Activated CD4-positive, alpha-beta memory T cell treated with anti-CD3 and anti-CD28 coated beads for 36 hours (primary cell): ENCODE measurements at places on chromosomes 1 and 21.

DNA sequence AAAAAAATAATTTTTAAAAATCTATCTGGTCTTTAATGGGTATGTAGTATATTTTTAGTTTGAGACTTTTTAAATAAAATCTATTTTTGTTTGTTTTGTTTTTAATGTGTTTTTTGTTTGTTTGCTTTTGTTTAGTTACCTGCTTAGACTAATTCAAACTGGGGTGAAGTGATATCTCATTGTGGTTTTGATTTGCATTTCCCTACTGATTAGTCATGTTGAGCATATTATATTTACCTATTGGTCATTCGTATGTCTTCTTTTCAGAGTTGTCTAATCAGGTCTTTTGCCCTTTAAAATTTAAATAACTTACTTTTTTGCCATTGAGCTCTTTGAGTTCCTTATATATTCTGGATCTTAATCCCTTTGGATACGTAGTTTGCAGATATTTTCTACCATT is 20.3 kb downstream of the CD1B start:
- DNase-seq = no peak

DNA sequence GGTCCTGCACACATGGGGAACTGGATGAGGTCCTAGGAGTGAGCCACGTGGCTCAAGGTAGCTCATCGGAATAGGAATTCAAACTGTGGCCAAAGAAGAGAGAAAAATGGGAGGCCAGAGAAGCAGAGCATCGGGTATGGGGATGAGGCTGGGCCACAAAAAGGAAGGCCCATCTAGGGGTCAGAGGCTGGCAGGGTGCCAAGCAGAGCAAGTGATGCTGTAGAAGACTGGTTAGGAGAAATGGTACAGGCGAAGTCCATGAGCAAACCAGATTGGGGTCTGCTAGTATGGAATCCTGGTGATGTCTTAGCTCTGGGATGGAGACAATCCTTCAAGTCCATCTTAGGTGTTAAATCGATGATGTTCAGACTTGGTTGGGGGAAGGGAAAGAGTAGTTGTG is 68.0 kb downstream of the TEX35 start:
- DNase-seq = no peak

DNA sequence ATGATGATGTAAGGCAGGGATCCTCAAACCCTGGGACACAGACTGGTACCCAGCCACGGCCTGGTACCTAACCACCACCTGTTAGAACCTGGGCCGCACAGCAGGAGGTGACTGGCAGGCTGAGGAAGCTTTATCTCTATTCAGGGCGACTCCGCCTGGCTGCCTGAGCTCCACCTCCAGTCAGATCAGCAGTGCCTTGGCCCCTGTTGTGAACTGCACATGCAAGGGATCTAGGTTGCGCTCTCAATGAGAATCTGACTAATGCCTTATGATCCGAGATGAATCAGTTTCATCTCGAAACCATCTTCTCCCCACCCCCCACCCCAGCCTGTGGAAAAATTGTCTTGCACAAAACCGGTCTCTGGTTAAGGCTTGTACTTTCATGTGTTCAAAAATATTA is 4.2 kb downstream of the RNPC3 start:
- peak; percentile 83 for DNase-seq

GRCh38 chr1:90133133-90133532 is 138.2 kb downstream of the ZNF326 start:
- no peak for DNase-seq

GRCh38 chr1:169371404-169371803 is 3.4 kb downstream of the BLZF1 start:
- no peak for DNase-seq

DNA sequence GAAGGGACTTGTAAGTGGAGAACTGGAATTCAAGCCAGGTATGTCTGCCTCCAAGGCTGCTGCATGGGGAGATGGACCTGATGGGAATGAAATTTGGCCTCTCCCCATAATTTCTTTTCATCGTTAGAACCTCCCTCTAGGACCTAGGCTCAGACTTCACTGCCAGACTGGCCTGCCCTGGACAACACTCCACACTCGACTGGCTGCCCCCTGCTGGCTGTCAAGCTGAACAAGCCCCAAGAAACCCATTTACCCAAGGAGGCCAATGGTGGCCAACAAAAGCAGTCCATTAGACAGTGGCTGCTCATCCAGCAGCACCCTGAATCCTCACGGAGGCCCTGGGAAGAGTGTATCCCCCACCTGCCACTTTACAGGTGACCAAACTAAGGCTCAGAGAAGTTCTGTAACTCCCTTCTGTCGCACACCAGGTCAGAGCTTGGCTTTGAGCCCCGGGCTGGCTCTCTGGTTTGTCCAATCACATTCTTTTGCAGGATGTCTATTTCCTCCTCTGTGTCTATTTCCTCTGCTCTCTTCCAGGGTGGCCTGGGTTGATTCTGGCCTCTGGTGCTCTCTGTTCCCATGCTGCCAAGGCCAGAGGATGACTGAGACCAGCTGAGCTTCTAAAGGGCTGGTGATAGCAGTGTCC is 3.8 kb downstream of the RNF186 start:
- peak; percentile 77 for DNase-seq

DNA sequence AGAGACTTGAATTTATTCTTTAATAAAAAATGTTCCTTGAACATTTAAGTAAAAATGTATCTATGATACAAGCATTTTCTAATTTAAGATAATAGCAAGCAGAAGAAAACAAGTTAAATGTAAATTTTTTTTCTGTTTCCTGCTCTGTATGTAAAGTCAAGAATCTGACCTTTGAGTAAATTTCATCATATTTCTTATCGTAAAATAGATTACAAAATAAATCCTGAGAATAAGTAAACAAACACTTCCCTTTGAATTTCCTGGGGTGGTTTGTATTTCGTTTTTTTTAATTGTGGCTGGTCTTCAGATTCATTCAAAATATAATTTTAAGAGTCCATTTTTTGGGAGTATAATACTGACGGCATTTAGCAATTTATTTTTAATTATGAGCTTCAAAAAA is 77.6 kb downstream of the POU2F1 start:
- DNase-seq = no peak

DNA sequence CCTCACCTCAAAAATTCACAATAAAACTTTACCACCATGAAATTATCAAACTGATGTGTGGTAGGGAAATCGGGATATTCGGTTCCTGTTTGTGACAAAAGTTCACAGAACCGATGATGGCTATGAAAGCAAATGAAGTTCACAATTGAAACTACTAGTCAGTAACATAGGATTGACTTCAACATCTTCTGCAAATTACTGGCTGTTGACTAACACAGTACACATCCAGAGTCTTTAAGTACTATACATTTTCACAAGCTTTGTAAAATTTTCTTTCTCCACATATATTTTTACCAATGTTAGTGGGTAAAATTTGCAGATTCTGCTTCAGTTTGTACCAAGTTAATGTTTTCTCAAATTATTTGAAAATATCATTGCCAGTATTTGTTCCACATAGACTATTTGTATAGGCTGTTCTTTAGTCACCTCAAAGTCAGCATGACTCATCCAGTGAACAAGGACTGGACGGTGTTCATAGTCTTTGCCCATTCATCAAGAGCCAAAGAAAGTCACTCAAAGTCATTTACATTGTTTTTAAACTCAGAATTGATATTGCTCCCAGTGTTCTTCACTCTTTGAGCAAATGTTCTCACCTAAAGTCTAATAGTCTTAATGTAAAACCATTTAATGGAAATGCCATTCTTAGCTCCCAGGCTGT is 213.4 kb downstream of the USP25 start:
- DNase-seq = no peak

DNA sequence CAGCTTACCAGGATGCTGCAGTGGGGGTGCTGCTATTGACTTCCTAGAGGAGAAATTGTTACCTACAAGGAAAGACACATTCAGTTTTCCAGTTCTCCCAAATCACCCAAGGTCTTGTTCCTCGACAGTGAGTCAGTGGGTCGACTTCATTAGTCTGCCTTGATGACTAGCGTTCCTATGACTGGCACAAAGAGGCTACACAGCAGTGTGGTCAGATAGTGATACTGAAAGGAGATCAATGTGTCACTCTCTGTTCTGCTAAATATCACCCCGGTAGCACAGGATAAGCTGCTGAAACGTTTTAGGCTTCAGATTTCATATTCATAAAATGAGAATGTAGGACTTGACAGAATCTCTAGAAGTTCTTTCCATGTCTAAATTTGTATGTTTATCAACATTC is 357.4 kb downstream of the LMX1A start:
- no peak for DNase-seq

- no peak for DNase-seq
Measured at GRCh38 chr1:24364605-24364974, 45.4 kb downstream of the GRHL3 start.

DNA sequence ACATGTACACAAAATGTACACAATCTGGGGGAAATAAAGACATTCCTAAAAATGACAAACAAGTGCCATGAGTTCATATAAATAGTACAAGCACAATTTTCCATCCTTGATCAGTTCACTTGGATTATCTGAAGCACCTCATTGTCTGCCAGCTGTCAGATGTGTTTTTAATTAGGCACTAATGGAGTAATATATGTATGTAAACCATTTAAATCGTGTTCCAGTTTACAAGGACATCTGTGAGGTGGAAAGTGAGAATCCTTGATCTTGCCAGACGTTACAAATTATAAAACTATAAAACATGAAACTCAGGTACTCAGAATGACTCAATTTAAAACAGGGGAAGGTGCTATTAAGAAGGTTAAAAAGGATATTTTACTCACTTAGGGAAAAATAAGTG is 1312.2 kb downstream of the PLA2G4A start:
- DNase-seq = no peak

DNA sequence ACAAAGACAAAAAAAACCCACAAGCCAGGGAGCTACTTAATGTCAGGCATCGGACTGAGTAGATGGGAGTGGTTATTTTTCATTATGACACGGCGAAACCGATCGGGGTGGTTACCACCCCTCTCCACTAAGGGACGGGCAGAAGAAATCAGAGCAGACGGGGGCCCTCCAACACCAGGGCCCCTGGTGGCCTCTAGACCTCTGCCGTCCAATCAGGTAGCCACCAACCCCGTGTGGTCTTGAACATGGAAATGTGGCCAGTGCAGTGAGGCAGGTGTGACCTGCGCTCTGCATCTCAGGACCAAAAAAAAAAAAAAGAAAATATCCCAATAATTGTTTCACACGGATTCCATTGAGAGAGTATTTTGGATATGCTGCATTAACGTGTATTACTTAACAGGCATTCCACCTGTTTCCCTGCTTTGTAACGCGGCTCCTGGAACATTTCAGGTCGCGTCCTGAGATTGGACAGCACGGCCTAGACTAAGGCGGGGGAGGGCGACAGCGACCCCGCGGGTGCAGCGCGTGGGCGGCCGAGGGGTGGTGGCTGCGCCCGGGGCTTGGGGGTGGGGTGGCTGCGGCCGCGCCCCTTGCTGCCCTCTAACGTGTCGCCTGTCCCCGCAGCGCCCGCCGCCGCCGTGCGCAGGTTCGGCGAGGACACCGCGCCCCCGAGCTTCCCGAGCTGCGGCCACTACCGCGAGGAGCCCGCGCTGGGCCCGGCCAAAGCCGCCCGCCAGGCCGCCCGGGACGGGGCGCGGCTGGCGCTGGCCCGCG is 48.3 kb downstream of the SIM2 start:
- peak; percentile 10 for DNase-seq

GRCh38 chr1:192010406-192010805 is 147.9 kb upstream of the RGS18 start:
- no peak for DNase-seq

- DNase-seq = no peak
Measured at GRCh38 chr1:2032737-2033136, 13.6 kb downstream of the GABRD start.

DNA sequence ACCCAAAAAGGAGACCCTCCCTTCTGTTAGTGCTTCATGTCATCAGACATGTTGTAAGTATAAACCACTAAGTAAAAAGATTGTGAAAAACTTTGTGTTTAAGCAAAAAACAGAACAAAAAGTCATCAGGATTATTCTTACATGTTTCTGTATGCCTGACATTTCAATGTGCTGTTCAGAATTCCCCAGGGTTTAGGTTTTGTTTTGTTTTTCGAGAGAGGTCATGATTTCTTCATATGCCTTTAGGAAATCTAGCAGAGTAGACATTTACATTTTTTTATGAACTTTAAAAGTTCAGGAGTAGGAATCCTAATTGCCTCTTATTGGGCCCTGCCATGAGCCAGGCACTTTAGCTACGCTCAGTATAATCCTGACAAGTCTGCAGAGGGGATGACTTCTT is 85.3 kb downstream of the VPS13D start:
- DNase-seq = no peak

GRCh38 chr1:62744611-62745577 is 39.0 kb upstream of the ATG4C start:
- DNase-seq = no peak
